Stimulated activated CD4-positive, alpha-beta T cell treated with anti-CD3 and anti-CD28 coated beads, Interleukin-12 subunit alpha, Interleukin-12 subunit beta, amount 100 ng/mL, for 24 hours (primary cell): ENCODE measurements at places on chromosomes 11 and 22.

DNA sequence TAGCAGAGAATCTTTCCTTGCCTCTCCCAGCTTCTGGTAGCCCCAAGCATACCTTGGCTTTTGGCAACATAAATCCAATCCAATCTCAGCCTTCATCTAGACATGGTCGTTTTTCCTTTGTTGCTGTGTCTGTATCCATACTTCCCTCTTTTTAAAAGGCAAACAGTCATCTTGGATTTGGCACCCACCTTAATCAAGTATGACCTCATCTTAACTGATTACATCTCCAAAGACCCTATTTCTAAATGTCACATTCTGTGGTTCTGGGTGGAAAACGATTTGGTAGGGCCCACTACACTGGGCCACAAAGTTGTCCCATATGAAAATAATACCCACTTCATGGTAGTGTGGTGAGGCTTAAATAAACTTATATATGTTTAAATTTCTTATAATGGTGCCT, 852 bp downstream of the BUD13 start:
- no peak for DNase-seq

- DNase-seq: no peak
Measured at GRCh38 chr11:129418039-129418438, 42.4 kb downstream of the BARX2 start.

DNA sequence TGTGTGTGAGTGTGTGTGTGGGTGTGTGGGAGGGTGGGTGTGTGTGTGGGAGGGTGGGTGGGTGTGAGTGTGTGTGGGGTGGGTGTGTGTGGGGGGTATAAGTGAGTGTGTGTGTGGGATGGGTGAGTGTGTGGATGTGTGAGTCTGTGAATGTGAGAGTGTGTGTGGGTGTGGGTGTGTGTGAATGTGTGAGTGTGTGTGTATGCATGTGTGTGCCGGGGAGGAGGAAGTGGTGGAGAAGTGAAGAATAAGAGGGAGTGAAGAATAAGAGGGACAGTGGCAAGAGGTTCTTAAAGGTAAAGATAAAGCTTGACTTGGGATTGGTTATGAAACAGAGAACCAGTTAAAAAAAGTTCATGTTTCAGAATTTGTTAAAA, 54.0 kb downstream of the PRR5L start:
- no peak for DNase-seq

DNA sequence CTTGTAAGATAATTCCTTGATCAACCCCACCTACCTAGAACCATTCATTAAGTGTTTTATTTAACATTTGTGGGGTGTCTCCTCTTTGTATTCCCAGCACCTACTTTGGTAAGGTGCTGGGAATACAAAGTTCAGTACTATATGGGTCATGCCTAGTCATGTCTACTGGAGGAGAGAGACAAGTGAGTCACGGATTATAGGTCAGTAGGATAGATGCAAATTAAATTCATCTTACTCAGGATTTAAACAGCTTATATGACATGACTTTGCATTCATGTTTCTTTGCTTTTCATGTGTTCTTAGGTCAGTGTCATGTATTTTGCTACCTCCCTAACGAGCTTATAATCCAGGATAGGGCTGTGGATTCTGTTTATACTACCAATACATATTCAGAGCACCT, 3.4 kb upstream of the FADS1 start:
- DNase-seq: no peak

DNA sequence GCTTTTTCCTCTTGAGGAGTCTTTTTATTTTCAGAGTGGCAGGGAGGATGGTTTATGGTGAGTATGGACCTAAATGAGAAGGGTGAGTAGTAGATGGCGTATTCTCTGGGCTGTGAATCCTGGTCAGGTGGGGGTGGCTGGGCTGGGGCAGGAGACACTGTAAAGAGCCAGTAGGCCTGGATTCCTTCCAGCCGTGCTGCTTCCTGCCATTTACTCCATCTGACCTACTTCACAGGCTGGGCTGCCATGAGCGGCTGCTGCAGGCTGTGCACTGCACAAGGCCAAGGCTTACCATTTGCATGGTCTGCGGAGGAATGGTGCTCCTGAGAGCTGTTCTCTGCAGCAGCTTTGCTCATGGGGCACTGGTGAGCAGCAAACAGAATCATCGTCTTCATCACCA, 297.6 kb downstream of the KIRREL3 start:
- DNase-seq: no peak

DNA sequence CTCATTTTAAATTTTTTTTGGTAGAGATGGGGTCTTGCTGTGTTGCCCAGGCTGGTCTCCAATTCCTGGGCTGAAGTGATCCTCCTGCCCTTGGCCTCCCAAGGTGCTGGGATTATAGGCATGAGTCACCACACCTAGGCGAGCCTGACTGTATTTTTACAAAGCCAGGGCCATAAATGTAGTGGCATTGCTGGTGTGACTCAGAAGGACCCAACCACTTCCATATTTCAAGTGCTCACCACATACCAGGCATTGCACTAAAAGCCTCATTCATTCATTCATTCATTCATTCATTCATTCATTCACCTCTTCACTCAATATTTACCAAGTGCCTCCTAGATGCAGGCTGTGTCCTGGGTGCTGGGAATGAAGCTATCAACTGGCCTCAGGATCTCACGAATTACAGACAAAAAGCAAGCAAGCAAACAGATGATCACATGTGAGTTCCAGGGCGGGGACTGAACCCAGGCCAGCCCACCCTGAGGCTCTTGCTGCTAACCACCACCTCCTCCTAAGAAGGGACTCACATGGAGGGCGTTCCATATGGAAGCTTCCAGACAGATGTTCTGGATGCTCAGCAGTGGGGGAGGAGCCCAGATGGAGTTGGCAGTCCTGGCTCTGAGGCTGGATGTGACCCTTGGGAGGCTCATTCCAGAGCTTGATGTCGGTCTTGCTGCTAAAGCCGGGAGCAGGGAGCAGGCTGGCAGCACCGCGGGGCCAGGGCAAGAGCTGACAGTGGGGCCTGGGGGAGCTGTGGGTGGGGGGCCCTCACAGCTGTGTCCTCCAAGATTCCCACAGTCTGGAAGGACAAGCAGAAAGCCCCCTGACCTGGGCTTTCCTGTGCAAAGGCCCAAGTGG, 158.8 kb downstream of the CTTN start:
- DNase-seq: no peak

- DNase-seq: no peak
Measured at GRCh38 chr22:18973264-18974031, 37.4 kb upstream of the PRODH start.

DNA sequence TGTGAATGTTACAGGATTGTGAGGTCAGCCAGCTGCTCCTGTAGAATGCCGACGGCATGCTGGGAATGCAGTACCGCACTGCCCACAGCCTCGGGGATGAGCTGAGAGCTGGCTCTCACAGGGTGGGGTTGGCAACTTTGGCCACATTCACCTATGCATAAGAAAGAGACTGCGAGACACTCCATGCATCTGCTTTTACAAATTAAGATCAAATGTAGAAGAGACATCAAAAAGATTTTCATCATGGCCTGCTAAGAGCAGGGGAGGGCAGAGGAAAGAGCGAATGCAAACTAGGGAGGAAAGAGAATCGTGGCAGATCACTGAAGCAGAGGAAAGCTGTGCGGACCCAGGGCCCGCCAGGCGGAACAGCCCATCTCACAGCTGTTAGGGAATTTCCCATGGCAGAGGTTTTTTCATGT, 49.8 kb upstream of the SPATA19 start:
- DNase-seq: no peak

- no peak for DNase-seq
Measured at GRCh38 chr11:706439-706956, 467 bp downstream of the EPS8L2 start.

- DNase-seq: no peak
Measured at GRCh38 chr11:69131644-69132300, 24.0 kb upstream of the SMIM38 start.

GRCh38 chr22:31952094-31952401, 7.7 kb downstream of the YWHAH start:
- no peak for DNase-seq

DNA sequence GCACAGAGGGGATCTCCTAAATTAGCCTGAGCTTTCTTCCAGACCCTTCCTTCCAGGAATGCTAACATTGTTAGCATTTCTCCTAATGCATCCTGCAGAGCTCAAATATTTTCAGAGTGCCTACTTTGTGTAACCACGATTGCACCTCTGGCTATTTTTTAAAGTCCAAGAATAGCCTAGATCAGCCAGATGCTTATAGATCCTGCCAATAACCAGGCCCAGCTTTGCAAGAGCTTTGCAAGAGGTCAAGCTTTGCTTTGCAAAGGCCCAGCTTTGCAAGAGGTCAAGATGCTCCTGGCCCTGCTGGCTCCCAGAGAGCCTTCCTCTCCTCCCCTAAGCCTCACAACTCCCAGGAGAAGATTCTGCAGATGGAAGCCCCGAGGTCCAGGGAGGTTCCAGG, 491.9 kb downstream of the MN1 start:
- DNase-seq: no peak

- no peak for DNase-seq
Measured at GRCh38 chr11:92946707-92947106, 22.7 kb upstream of the MTNR1B start.

GRCh38 chr11:112195951-112196351, 20.6 kb downstream of the BCO2 start:
- DNase-seq: no peak

DNA sequence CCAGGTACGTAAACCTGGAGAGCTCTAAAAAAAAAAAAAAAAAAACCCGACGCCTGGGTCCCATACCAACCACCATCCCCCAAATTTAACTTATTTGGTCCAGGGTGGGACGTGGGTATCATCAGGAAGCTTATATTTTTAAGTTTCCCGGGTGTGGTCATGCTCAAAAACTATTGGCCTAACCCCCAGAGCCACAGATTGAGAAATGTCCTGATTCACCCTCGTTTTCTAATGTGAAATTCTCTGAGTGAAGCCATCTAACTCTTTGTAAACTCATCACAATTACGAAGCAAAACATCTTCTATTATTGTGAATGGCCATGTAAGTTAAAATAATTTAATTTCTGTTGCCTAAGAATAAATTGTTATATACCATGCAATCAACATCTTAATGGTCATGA, 29.6 kb downstream of the PAK1 start:
- no peak for DNase-seq

DNA sequence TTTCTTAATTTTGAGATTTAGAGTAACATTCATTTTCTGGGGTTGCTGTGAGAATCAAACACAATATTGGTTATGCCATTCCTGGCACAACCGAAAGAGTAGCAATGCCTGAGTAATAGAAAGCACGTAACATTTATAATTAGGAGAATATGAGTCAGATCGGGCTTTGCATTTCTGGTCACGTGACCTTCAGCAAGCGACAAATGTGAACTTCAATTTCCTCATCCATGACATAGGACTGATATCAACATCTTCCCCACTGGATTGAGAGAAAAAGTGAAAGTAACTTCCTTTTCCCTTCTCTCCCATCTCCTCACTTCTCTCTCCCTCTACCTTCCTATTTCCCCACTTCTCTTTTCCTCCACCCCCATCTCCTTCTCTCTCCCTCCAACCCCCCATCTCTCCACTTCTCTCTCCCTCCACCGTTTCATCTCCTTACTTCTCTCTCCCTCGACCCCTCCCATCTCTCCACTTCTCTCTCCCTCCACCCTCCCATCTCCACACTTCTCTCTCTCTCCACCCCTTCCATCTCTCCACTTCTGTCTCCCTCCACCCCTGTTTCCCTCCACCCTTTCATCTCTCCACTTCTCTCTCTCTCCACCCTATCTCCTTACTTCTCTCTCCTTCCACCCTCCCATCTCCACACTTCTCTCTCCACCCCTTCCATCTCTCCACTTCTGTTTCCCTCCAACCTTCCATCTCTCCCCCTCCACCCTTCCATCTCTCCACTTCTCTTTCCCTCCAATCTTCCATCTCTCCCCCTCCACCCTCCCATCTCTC, 33.5 kb upstream of the CAT start:
- DNase-seq: no peak

DNA sequence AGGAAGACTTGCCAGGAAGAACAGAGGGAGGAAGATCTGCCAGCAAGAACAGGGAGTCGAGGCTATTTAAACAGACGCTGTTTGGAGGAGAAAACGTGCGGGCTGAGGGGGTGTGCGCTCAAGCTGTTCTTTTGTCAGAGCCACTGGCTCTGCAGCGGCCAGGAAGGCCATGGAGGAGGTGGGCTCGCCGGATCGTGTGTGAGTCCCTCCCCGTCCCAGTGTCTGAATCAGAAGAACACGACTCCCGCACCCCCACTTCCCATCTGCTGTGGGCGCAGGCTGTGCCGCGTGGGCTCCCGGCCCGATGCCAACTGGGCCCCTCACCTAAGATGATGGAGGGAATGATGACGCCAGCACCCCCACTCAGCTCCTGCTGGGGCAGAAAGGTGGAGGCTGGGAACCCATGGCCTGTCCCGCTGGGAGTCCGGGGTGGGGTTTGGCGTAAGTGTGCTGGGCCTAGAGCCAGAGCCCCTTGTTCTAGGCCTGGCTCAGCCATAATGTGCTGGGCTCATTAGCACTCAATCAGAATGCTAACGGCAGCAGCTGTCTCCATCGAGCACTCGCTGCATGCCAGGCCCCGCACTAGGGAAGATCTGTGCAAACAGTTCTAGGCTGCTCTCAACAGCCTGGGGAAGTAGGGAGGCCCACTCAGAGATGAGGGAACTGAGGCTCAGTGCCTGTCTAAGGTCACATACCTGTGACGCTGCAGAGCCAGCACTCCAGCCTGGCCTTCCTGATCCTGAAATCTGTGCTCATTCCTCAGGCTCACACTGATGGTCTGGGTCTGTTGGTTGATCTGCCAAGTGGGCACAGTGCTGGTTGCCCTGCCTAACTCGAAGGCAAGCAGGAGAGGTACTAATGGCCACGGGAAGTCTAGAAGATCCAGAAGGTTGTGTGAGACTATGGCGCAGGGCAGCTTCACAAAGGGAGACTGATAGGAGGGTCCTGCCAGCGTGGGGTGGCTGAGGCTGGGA, 11.5 kb downstream of the NPTXR start:
- no peak for DNase-seq

DNA sequence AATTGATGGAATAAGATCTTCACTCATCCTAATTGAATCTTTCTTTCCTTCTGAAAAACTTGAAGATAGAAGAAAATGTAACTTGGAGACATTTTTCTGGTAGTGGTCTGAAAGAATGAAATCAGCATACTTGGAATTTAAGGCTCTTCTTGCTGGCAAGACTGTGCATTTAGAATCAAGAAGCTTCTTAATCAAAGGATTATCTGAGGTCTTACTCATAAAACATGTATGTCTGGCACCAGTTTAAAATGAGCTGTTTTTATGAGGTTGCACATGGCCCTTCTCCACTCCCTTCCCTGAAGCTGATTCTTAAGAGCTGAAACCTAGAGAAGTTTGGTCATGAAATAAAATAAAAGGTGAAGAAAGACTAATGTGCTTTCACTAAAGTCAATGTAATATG, 77.3 kb downstream of the ARHGEF12 start:
- DNase-seq: no peak

- DNase-seq: no peak
Measured at GRCh38 chr11:120688163-120688562, 176.6 kb downstream of the GRIK4 start.

- DNase-seq: no peak
Measured at GRCh38 chr11:88308576-88308975, 29.0 kb downstream of the CTSC start.

DNA sequence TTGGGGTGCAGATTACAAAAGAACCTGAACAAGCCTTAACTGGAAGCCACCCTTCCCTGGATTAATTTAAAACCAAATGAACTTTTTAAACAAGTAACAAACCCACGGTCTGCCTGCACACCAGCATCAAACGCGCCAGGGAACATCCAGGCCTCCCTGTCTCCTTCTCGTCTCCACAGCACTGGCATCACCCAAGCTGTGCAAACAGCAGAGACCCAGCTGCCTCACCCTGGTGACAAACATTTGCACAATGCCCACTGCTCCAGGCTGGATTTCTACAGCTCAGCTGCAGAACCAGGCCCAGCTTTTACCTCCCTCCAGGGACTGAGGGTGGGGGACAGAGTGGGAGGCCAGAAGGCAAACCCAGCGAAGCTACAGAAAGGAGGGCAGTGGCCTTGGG, 7.0 kb downstream of the RPL3 start:
- no peak for DNase-seq

- no peak for DNase-seq
Measured at GRCh38 chr11:134132808-134133207, 63.9 kb downstream of the JAM3 start.
